Right cardiac atrium (tissue), 5 donors: ENCODE measurements at places on chromosomes 5 and 9.

GRCh38 chr9:116154976-116155697 lies 1.5 kb downstream of the PAPPA start:
- peak; percentile 24 for DNase-seq

DNA sequence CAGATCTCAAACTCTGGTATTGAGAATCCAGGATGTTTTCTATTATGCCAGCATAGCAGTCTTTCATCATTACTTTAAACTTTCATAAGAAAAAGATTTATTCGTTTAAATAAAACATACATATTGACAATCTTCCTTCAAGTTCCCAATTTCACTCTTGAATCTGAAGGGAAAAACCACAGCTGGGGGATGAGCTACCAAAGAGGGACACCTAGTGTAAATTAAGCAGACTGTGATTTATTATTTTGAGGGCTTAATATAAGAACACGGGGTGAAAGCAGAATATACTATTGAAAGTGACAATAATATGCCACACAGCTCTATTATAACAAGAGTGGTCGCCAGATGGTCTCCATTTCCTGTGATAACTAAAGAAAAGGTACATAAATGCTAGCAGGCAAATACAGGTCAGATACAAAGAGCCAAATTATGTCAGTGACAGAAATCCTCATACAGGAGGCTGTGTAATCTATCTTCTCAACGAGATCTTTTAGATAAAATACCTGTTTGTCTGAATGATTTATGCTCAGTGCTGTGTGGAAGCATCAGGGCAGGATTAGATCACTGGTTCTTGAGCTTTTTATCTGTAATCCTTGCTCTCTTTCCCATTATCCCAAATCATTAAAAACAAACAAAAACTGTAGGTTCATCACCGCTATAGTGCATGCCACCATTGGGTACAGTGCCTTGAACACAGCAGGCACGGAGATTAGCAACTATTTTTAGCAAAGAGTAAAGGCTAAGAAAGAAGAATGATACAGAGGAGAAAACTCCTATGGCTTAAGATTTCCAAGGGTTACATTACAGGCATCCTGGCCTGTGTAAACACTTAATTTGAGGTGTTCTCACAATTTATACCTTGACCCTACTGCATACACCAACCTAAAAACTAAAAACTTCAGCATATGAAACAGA lies 116.6 kb downstream of the DROSHA start:
- no peak for DNase-seq

- DNase-seq: no peak
Measured at GRCh38 chr9:114888607-114889006, 41.8 kb downstream of the TNFSF8 start.

DNA sequence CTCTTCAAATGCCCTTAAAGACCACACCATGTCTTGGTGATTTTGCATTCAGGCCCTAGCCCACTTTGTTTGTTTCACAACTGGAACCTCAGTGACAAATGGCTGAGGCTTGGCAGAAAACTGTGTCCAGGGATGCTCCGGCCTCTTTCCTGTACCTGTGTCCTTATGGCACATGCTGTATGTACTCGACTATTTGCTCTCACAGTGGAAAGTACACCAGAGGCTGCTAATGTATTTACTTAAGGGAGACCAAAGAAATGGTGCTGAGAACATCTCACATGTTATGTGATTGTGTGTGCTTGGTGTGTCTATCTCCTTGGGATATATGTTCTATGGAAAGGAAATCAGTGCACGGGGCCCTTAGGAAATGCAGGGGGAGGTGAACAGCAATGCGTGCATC lies 263.3 kb downstream of the GADD45G start:
- DNase-seq: no peak

DNA sequence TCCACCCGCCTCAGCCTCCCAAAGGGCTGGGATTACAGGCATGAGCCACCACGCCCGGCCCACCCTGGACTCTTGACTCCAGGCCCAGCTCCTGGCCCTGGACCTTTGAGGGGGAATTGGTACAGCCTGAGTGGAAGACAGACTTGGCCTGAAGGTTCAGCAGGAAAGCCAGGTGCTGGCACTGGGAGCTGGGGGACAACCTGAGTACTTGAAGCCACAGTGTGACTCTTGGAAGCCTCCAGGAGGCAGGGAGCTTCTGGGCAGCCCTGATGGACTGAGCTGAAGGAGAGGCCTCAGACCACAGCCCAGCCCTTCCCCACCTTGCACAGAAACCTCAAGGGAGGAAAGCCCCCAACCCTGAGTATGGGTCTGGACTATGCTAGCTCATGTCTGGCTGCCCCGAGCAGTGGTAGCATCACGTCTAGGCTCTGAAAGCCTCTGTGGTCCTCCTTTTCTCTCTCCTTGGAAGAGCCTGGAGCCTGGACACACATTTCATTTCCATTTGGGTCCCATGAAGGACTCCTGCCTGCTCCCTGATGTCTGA lies 54.1 kb downstream of the RASGEF1C start:
- DNase-seq: no peak

- DNase-seq: no peak
Measured at GRCh38 chr5:139859013-139859412, 63.4 kb downstream of the PSD2 start.

DNA sequence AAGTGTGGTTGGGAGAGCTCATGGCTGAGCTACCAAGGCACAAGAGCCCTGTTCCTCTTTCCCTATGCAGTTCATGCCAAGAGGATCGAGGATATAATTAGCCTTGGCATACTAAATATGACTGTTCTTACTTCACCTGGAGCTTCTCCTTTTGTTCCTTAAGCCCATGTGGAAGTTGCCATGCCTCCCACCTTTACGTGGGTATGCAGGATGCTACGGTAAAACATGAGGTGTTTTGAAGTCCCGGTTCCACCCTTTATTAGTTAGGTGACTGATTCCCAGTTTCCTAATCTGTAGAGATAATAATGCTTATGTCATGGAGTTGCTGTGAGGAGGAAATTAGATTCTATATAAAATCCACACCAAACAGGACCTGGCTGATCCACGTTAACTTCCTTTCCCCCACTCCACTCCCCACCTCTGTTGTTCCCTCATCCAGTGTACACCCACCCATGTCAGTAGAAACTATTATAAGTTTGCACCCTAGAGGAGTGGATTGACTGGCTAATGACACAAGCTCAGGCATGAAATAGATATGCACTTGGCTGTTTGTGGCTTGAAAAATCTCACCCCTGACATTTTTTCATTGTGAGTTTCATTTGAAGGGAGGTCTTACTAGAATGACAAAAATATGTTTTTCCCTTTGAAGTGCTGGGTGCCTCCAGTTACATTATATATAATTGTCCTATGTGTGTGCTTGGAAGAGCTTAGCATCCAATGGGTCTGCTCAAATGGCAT lies 36.8 kb upstream of the SHOC1 start:
- no peak for DNase-seq

DNA sequence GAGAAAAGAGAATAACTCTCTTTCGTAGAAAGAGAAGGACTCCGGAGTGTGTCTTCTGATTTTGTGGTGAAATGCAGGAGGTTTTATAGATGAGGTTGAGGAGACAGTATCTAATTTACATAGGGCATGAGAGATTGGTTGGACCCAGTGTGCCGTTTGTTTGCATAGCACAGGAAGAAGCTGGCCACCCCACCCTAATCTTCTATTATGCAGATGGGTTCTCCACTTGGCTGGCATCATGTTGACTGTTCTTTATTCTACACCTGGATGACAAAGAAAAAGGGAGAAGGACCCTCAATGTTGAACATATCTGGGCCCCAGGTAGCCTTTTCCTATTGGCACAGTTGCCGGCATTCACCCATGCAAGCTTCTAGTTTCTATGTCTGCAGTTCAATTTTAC lies 23.2 kb upstream of the MINAR2 start:
- no peak for DNase-seq

GRCh38 chr9:6024035-6024554 lies 8.7 kb upstream of the RANBP6 start:
- DNase-seq: no peak

GRCh38 chr9:131407717-131408195 lies 13.9 kb downstream of the PRRC2B start:
- DNase-seq: peak; percentile 72

DNA sequence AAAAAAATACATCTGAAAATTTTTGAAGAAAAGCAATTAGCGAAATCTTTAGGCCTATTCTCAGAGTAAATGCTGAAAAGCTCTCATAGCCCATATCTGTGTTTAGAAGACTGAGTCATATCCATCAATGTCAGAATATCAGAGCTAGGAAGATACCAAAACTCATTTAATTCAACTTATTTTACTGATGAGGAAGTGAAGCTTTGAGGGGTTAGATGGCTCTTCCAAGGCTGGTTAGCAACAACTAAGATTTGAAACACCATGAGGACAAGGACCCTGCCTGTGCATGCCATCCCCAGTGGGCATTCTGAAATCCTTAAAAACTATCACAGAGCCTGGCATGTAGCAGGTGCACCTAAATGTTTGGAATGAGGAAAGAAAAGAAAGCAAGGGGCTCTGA lies 2.5 kb downstream of the FREM1 start:
- DNase-seq: no peak
